Activated gamma-delta T cell treated with Interleukin-2 at 50 U/mL for 16 hours (primary cell): ENCODE measurements at places on chromosomes 3 and 15.

- no peak for DNase-seq
These were observed at the start of gene STAC for GRCh38 chr3:36380221-36381031. Gene STAC (plus strand): TSS chr3:36380504. CDS start chr3:36380644, 140 bp downstream.

GRCh38 chr3:7999384-7999783, 502.2 kb upstream of the LMCD1 start:
- DNase-seq, result no peak

DNA sequence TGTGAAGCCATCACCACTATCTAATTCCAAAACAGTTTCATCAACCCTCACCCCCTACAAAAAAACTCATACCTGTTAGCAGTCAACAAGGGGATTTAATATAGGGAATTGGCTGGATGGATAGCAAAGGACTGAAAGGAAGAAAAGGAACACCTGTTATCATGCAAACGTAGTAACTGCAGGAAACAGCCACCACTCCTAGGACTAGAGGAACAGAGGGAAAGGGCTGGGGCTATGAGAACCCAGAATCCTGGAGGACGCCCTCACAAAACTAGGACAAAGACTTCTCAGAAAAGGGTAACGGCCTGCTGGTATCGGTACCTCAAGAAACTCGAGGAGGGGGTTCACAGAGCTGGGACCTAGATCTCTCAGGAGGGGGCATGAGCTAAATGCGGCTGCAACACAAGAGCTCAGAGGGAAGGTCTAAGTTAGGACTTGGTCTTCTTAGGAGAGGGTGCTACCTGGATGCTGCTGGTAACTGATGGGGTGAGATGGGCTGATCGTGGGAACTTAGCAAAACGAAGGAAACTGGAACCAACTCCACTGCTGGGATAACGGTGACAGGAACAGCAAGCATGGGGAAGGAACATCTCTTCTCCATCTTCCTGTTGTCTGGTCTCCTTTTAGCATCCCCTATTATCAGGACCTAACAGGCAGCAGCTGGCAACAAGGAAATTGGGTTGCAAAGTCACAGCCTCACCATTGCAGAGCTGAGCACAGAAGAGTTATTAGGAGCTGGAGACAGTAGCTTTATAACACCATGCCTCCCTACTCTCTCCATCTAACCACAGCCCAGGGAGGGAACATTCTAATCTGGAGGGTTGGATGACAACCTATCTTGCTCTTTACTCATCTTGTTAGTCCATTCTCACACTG, 147.7 kb downstream of the UACA start:
- no peak for DNase-seq

- no peak for DNase-seq
These were observed 10.6 kb upstream of the POU1F1 start for GRCh38 chr3:87287011-87287410.

DNA sequence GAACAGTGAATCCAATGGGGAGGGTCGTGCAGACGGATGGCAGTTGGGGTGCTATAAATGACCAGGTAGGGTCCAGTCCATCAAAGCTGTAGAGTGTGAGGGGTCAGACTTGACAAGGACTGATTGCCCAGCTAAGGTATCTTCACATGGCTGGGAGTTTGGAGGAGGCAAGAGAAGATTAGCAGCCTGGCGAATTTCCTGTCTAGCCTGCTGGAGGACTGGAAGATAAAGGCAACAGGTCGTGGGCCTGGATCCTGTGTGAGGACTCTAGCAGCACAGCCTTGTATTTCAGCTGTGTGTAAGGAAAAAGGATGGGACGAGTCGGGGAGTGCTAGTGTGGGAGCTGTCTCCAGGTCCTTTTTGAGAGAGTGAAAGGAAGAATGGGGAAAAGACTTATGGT, 17.6 kb downstream of the CCR5AS start:
- DNase-seq, result no peak

- DNase-seq, result no peak
These were observed 18.6 kb downstream of the PLD1 start for GRCh38 chr3:171791692-171792076.

- no peak for DNase-seq
These were observed 8.9 kb downstream of the HGD start for GRCh38 chr3:120673116-120673515.

GRCh38 chr15:101639667-101640066, 12.5 kb downstream of the TM2D3 start:
- no peak for DNase-seq

GRCh38 chr3:14177580-14178246, 688 bp downstream of the XPC start:
- no peak for DNase-seq

DNA sequence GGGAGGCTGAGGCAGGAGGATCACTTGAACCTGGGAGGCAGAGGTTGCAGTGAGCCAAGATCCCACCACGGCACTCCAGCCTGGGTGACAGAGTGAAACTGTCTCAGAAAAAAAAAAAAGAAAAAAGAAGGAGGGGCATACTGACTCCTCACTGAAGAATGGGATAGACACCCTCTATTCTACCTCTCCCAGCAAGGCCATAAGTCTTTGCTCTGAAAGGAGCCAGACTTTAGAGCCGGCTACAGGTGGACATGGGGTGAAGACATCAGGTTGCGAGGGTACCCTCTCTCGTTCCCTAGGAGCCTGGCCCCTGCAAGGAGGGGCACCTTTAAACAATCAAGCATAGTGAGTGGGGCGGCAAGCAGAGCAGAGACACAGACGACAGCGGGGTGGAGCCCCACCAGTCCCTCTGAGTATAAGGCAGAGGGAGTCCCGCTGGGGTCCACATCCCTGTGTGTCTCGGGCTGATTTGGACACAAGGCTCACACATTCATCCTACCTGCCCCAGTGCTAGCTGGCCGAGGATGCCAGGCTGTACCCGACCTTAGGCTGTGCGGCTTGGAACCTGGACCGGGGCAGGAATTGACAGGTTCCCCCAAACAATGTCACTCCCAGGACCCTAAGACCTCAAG, 1.1 kb downstream of the GRAMD2A start:
- no peak for DNase-seq

GRCh38 chr3:42063888-42064287, 27.3 kb upstream of the TRAK1 start:
- no peak for DNase-seq

DNA sequence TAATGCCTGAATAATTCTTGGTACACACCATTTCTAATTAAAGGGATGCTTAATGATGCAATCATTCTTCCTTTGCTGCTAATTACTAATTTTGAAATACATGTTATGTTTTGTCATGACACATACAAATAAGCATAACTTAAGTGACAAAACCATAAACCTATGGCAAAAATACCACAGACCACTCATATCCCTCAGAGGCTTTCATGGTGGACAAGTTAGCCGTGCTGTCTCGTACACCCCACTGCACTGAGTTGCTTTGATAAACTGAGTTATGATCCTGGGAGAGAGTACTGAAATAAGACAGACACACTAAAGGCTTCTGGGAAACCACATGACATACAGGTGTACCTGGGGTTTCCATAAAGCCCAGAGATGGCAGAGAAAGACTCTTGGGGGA, 913.8 kb downstream of the FHIT start:
- DNase-seq, result no peak

DNA sequence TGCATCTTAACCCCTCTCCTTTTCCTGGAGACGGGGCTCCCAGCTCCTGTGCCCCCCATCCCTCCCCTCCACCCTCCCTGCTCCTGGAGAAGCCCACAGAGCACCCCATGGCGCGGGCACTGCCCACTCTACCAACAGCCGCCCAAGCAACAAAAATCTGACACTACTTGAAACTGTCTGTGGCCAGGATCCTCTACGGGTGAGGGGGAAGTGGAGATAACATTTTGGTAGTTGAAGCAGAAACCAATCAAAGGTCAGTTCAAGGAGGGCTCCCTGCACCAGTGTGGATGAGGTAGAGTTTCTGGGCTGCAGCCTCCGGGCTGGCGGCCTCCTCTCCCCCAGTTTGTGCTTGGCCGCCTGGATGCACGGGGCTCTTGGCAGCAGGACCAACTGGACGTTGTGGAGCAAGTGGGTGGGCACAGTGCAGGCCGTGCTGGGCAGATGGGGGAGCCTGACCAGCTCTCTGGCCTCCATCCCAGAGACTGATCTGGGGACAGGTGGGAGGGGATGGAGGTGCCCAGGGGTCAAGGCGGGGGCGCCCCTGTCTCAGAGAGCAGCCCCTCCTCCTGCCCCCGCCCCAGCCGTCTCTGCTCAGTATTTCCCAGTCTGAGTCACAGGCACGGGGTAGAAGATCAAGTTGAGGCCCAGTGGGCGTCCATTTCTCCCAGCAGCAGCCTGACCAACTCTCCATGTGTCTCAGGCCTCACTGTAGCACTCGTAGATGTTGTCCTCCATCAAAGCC, 12.8 kb downstream of the H1-8 start:
- no peak for DNase-seq

DNA sequence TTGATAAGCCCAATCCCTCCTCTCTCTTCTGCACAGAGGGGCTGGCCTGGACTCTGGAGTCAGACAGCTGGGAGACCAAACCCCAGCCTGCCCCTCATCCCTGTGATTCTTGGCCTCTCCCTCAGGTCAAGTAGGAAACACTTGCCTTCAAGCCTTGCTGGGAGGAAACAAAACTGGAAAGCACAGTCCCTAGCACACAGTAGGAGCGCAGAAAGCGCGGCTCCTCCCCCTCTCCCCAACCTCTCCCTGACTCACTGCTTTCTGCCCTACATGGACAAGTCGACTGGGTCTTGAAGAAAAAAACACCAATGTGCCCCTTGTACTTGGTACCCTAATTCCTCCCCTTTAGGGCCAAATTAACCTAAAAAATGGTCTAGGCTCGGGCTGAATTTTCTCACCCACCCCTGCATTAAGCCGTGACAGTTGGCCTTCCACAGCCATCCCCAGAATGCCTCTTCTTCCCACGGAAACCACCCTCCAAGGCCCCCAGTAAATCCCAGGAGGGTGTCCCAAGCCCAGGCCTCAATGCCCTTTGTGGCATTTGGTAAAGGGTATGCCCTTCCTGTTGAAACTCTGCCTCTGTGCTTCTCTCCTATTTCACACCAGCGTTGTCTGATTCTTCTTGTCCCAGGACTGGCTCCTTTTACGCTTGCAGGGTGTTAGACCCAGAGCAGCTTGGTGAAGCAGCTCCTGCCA, 11.3 kb upstream of the RAF1 start:
- no peak for DNase-seq

- no peak for DNase-seq
These were observed 476.5 kb upstream of the WNT5A start for GRCh38 chr3:55963601-55964000.

DNA sequence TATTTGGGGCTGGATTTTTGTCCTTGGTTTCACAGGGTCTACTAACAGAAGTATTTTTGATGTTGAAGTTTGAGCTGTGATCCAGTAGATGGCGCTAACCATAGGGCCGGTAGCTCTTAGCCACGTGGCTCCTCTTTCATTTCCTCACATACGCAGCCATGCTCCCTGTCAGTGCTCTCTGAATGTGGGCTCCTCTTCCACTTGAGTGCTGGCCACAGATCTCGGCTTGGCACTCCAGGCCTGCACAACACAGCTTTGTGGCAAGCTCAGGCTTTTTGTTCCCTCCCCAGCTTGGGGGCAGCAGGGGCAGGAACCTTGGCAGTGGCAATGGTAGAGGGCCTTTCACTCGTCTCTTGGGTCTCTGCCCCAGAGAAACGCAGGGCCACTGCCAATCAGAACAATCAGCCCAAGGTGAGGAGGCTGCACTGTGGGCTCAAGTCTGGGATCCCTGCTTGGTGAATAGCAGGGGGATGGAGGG, 18.6 kb upstream of the DNAAF4 start:
- no peak for DNase-seq

DNA sequence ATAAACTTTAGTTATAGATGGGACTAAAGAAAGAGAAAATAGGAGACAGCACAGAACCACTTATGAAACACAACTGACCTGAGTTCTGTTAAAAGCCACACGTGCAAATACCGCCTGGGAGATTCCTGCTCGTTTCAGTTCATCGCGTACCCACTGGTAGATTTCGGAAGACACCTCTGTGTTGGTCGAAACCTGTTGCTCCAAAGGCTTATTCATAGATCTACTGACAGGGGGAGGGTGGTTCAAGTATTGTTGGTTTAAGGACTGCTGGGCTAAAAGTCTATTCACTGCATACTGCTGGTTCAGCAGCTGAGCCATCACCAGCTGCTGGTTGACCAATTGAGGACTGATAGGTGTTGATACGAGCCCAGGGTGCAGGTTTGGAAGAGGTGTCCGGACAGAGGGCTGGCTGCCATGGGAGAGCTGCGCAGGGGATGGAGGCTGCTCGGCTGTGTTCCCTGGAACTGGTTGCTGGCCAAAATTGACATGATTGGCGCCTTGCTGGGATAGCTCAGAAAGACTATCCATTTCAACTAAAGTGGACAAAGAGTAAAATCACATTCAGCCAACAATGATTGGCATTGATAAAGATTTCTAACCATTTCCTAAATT, 30.6 kb downstream of the SATB1 start:
- no peak for DNase-seq

DNA sequence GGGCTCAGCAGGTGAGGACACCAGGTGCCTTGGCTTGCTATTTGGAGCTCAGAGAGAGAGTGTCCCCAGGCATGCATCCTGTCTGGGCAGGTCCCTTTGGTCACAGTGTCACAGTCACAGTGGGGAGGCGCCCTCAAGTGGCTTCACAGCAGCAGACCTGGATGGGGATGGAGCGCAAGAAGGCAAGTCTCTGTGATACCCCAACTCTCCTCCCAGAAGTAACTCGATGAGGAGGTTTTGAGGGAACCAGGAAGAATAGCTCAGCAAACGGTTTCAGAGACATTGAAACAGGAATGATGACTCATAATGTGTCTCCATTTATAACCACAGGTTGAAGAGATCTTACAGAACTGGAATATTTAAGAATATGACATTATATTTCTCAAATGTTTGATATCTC, 66.5 kb upstream of the SH3GL3 start:
- no peak for DNase-seq

DNA sequence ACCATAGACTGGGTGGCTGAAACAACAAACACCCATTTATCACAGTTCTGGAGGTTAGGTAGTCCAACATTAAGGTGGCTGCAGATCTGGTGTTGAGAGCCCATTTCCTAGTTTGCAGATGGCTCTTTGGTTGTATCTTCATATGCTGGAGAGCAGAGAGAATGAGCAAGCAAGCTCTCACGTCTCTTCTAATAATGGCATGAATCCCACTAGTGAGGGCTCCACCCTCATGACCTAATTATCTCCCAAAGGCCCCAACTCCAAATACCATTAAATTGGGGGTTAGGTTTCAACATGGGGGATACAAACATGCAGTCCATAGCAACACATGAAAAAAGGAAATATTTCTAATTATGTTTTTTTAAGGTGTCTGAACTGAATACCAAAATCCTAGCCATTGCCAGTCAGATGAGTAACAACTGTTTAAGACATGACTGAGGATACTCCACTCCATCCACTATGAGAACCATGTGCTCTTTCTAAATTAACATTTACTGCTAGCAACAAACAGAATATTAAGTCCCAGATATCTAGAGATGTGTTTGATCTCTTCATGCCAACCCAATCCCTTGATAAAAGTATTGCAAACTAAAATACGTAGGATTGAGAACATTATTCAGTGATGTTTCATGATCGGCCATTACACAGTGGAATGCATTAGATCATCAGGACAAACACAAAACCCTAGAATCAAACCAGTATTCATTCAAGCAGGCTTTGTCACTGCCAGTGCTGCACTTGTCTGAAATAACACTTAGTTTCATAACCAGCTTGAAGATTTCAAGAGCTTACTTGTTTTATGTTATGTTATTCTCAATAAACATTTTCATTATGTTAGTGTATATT, 340.3 kb downstream of the SLC9A9 start:
- DNase-seq, result no peak
